ENCODE measurements at places on chromosomes 2 and 18. TPM values are rescaled to one million over a fixed set of nuclear protein-coding genes. Genes with fewer than 3 reads are reported as not detected.

Gene MOGAT1
- not detected for polyA plus RNA-seq

Gene HOXD12
- not detected for polyA plus RNA-seq

Gene CIDEA
- 3.0 TPM for polyA plus RNA-seq

Gene PASK
- 4.3 TPM for polyA plus RNA-seq

Gene KYNU
- 3.9 TPM for polyA plus RNA-seq

Gene SULT1C4
- polyA plus RNA-seq, result not detected

Gene KRTCAP3
- 14.7 TPM for polyA plus RNA-seq

Gene CABYR
- 6.9 TPM for polyA plus RNA-seq

Gene FOXI3
- polyA plus RNA-seq, result 0.02 TPM

Gene SETBP1
- 3.3 TPM for polyA plus RNA-seq

Gene IMP4
- 127 TPM for polyA plus RNA-seq

Gene STK36
- 17.3 TPM for polyA plus RNA-seq

- DNase-seq, result no peak
- H3K4me1 ChIP-seq, result peaks cover 20% of the 10 kb centered on the region
- H3K27ac ChIP-seq, result no peak overlapping the region
- H3K27me3 ChIP-seq, result no peaks in the 10 kb centered on the region
- H3K36me3 ChIP-seq, result no peaks in the 10 kb centered on the region
These were observed 41.6 kb downstream of the EEF1B2 start for GRCh38 chr2:206201075-206201848.

DNA sequence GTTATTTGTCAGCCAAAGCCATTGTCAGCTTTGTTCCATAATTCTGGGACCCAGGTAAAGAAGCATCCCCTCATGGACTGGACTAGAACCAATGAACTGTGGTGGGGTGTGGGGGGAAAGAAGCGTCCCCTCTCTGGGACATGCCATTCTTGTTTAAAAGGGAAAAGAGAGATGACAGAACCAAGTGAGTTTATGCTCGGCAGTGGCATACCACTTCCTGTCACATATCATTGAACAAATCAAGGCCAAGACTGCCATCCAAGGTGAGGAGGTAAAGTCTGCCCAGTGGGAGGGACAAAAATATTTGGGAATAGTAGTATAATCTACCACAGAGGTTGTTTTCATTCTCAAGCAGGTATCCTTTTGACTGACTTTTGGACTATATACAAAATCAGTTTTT, 4.7 kb upstream of the GLS start:
- no peak overlapping the region for H3K4me3 ChIP-seq
- peaks cover 5% of the 10 kb centered on the region for H3K4me1 ChIP-seq
- H3K36me3 ChIP-seq, result no peaks in the 10 kb centered on the region

DNA sequence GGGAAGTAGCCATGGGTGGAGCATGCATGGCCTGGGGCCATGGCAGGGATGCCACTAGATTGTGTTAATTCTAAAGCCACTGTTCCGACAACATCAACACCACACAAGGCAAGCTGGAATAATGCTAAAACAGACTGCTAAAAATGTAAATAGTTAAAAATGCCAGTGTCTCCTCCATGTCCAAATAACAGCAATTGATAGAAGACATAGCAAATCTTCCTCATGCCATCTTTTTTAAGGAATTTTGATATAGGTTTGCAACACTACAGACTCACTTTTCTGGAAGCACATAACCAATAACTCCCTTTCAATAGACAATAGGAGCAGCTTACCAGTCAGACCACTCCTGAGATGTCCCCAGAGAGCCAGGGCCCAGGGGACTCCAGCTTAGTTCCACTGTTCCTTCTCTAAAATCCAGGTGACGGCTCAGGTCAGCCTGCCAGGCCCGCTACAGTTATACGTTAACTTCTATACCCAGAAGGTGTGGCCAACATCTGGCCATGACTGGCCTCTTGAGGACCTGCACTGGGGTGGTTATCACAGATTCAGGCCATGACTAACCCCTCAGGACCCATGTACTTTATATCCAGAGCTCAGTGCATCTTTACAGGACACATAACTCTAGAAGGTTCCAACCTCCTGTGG, 20.3 kb downstream of the TUBB6 start:
- peaks cover 25% of the 10 kb centered on the region for H3K36me3 ChIP-seq
- H3K27me3 ChIP-seq, result no peaks in the 10 kb centered on the region
- DNase-seq, result no peak
- H3K4me3 ChIP-seq, result no peak overlapping the region
- H3K27ac ChIP-seq, result no peak overlapping the region
- peaks cover 4% of the 10 kb centered on the region for H3K4me1 ChIP-seq

GRCh38 chr18:35508030-35508429, 10.3 kb upstream of the INO80C start:
- peaks cover 3% of the 10 kb centered on the region for H3K4me1 ChIP-seq
- no peaks in the 10 kb centered on the region for H3K27me3 ChIP-seq
- no peak for DNase-seq

DNA sequence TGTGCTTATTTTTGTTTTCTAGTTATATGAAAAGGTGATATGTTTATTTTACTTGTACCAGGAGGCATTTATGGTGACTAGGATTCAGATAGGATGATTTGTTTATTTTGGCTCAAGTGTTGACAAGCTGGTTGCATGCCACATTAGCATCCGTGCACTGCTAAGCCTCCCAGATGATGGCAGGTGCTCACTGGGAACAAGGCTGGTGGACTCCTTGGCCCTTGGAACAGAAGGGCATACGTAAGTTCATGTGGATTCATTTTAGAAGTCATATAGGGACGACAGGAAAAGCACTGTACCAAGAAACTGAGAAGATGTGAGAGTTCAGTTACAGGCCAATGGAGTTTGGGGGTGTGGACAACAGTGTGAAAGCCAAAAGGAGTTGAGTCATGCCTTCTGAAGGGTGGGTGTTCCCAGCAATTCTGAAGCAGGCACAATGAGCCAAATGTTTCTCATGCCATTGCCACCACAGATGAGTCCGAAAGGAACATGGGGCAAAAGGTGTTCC, 166.2 kb downstream of the PHLPP1 start:
- peak overlapping the region; percentile 42 for H3K27ac ChIP-seq
- H3K4me1 ChIP-seq, result peaks cover 21% of the 10 kb centered on the region
- H3K27me3 ChIP-seq, result no peaks in the 10 kb centered on the region
- no peaks in the 10 kb centered on the region for H3K36me3 ChIP-seq
- no peak for DNase-seq
- no peak overlapping the region for H3K4me3 ChIP-seq

- peaks cover 41% of the 10 kb centered on the region for H3K4me1 ChIP-seq
- peak overlapping the region; percentile 76 for H3K27ac ChIP-seq
- peak; percentile 75 for DNase-seq
- H3K27me3 ChIP-seq, result no peaks in the 10 kb centered on the region
- H3K36me3 ChIP-seq, result no peaks in the 10 kb centered on the region
These were observed 59.6 kb downstream of the MEX3C start for GRCh38 chr18:51137891-51138290.

DNA sequence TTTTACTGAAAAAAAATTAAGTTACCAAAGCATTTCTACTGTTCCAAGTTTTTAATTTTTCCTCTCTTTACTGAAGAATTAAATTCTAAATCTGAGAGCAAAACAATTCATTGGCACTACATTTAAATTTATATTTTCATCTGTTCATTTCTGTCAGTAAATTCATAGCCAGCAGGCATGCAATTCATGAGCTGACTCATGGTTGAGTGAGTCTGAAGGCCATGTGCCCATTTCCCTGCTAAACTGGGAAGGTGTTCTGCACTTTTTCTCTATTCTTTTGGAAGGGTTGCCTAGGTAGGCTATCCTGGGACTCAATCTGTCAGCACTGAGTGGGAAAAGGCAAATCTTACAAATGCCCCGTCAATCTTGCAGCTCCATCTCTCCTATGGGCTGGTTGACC, 88.7 kb downstream of the KLHL14 start:
- H3K4me3 ChIP-seq, result no peak overlapping the region
- H3K27ac ChIP-seq, result no peak overlapping the region
- H3K4me1 ChIP-seq, result no peaks in the 10 kb centered on the region
- no peak for DNase-seq
- no peaks in the 10 kb centered on the region for H3K36me3 ChIP-seq

DNA sequence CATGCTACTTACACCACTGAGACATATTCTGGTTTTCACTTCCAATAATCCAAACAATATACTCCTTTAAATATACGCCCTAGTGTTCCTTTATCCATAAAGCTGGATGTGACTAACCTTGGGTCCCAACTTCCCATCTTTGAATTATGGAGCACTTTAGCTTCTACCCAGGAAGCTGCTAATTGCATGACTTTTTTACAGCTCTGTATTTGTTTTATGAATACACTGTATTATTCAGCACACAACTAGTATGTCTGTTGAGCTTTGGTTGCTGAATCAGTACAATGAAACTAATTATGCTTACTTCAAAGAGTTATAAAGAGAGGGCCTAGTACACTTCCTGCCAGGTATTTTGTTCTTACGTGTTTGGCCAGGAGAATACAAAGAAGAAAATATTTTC, 118.5 kb downstream of the BAZ2B start:
- no peak for DNase-seq
- peaks cover 15% of the 10 kb centered on the region for H3K4me1 ChIP-seq
- peak overlapping the region; percentile 25 for H3K27ac ChIP-seq
- no peaks in the 10 kb centered on the region for H3K36me3 ChIP-seq
- no peaks in the 10 kb centered on the region for H3K27me3 ChIP-seq

GRCh38 chr2:198662905-198663304, 794.8 kb downstream of the SATB2 start:
- no peak overlapping the region for H3K4me3 ChIP-seq
- no peak overlapping the region for H3K27ac ChIP-seq

DNA sequence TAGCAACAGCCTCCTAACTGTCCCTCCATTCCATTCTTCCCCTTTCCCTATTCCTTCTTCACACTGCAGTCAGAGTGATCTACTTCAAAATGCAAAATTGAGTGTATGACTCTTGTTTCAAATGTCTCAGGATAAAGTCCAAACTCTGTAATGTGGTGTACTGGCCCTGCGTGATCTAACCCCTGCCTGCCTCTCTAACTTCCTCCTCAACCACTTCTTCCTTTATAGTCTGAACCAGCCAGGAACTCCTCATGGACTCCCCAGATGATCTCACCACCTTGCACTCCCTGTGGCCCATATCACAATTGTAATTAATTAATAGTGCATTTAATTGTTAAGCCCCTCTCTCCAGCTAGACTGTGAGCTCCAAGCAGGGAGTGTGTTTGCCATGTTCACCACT, 3.1 kb upstream of the B3GNT2 start:
- no peaks in the 10 kb centered on the region for H3K27me3 ChIP-seq
- H3K4me3 ChIP-seq, result no peak overlapping the region
- H3K36me3 ChIP-seq, result no peaks in the 10 kb centered on the region
- DNase-seq, result no peak

- peaks cover 19% of the 10 kb centered on the region for H3K36me3 ChIP-seq
- DNase-seq, result no peak
- no peak overlapping the region for H3K4me3 ChIP-seq
- H3K27me3 ChIP-seq, result no peaks in the 10 kb centered on the region
- peak overlapping the region; percentile 56 for H3K27ac ChIP-seq
These were observed 17.0 kb downstream of the HNRNPA3 start for GRCh38 chr2:177229442-177230242.

- no peak for DNase-seq
- H3K27ac ChIP-seq, result peak overlapping the region; percentile 95
These were observed 1.1 kb downstream of the NPC1 start for GRCh38 chr18:23585007-23585871.

DNA sequence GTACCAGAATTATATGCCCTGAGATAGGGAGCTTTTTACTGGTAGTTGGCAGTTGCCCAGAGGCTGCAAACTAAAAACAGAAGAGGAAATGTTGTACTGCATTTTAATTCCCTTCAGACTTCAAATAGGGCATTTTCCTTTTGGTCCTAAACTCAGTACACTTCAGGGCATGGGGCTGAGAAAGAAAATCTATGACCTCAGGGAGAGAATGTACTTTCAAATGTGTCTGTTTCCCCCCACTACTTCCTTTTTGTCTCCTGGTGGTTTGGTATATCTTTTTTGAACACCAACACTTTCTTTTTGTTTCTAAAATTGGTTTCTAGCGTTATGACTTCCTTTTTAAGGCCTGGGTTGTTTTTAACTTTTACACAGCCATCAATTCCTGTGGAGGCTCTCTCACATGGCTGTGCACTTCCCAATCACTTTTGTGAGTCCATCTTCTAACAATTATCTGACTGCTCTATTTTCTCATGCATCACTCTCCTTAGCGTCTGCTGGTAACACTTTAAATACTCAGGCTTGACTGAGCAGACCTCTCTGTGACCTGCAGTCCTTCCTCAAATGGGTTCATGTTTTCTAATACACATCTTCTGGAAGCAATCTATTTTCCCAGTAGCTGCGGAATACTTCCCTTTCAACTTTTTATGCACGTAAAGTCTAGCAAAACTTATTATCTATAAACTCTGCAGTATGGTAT, 596.0 kb downstream of the LRP1B start:
- no peak overlapping the region for H3K4me3 ChIP-seq
- no peak overlapping the region for H3K27ac ChIP-seq
- H3K27me3 ChIP-seq, result no peaks in the 10 kb centered on the region
- DNase-seq, result no peak
- no peaks in the 10 kb centered on the region for H3K4me1 ChIP-seq

GRCh38 chr2:102806250-102806837, 44.5 kb downstream of the TMEM182 start:
- no peak overlapping the region for H3K27ac ChIP-seq
- no peak for DNase-seq
- no peak overlapping the region for H3K4me3 ChIP-seq
- no peaks in the 10 kb centered on the region for H3K27me3 ChIP-seq

GRCh38 chr2:214775971-214776370, 33.5 kb downstream of the BARD1 start:
- no peak overlapping the region for H3K27ac ChIP-seq
- no peak overlapping the region for H3K4me3 ChIP-seq
- DNase-seq, result no peak
- peaks cover 11% of the 10 kb centered on the region for H3K36me3 ChIP-seq
- peaks cover 3% of the 10 kb centered on the region for H3K4me1 ChIP-seq
- H3K27me3 ChIP-seq, result no peaks in the 10 kb centered on the region

DNA sequence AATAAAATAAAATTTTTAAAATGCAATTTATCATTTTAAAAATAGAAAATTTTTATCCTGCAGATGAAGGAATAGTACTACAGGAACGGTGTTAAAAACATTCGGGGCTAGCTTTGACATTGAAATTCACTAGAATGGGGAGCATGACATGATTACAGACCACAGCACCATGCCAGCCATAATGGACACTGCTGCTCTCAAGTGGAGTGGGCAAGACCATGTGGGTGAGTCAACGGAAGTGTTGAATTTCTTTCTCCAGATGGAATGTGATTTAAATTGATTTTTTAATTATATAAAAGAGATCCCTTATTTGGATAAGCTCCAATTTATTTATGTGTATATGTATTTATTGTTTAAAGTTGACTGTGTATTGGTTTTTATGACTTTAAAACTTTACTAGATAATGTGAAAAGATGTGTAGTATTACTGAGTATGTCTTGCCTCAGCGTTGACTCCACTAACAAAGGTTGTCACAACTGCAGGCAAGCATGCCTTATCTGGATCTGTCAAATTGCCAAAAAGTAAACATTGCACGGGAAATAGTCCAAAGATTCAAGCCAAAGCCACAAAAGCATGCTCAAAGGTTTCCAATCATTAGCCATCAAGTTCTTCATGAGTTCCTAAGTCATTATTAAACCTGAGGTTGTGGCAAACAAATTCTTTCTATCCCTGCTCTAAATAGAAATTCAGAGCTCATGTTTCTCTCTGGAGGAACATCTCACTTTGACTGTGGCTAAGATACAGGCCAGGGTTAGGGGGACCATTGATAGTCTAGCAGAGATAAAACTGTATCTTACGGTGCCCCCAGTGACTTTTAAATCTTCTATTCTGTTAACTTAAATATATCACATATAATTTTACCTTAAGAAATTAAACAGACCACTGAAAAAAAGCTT, 536.9 kb downstream of the TMX3 start:
- no peaks in the 10 kb centered on the region for H3K27me3 ChIP-seq
- H3K4me1 ChIP-seq, result no peaks in the 10 kb centered on the region
- H3K4me3 ChIP-seq, result no peak overlapping the region
- no peaks in the 10 kb centered on the region for H3K36me3 ChIP-seq

All from keratinocyte (primary cell).